ENCODE measurements at places on chromosomes 4 and X. TPM values are rescaled to one million over a fixed set of nuclear protein-coding genes. Genes with fewer than 3 reads are reported as not detected.

DMRTC1 gene
- not detected for total RNA-seq

SATL1 gene
- not detected for total RNA-seq

BRS3 gene
- total RNA-seq = not detected

KLHL13 gene
- 0.31 TPM for total RNA-seq
